ENCODE measurements at places on chromosomes 4 and X. TPM values are rescaled to one million over a fixed set of nuclear protein-coding genes. Genes with fewer than 3 reads are reported as not detected.

SYN1 gene
- 9.4 TPM for total RNA-seq

IL2RG gene
- total RNA-seq, result 3.0 TPM

- no peak for DNase-seq
These were observed 309.9 kb downstream of the NKX6-1 start for GRCh38 chr4:84189144-84189543.

- no peak for DNase-seq
These were observed 14.6 kb upstream of the MCUB start for GRCh38 chr4:109545401-109545800.

Measured in left ventricle myocardium superior (tissue), 1 donor.